ENCODE measurements at places on chromosomes 6 and 20.
A peak's percentile ranks its signal among the peaks of the same experiment; 100 is the strongest.

DNA sequence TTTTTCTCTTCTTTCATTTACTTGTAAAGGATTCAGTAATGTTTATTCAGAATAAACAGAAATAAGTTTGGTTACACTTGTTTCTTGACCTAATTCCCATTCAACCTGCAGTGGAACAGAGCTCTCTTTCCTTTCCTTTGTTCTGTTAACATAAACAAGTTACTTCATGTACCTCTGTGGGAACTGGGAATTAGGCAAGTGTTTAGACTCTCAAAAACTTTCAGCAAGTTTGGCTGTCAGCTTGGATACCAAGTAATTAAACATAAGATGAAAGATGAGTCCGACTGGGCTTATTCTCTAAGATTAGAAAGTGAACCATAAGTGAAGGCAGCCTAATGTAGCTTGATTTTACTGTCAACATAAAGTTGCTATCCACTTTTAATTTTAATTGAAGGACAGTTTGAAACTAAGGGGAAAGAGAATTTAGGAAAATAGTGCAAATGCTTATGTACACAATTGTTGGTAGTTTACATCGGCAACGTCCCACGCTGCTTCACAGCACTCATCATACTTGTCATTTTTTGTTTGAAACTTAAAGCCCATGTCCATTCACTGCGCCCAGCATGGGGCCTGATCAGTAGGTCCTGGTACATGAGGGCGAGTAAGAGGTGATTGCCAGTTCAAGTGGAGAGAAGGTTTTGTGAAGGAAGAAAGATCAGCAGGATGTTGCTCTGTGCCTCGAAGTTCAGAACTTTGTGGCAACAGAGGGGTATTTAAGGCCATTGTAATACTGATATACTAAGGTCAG lies 113.0 kb downstream of the PLEKHG1 start:
- peak; percentile 62 for DNase-seq

DNA sequence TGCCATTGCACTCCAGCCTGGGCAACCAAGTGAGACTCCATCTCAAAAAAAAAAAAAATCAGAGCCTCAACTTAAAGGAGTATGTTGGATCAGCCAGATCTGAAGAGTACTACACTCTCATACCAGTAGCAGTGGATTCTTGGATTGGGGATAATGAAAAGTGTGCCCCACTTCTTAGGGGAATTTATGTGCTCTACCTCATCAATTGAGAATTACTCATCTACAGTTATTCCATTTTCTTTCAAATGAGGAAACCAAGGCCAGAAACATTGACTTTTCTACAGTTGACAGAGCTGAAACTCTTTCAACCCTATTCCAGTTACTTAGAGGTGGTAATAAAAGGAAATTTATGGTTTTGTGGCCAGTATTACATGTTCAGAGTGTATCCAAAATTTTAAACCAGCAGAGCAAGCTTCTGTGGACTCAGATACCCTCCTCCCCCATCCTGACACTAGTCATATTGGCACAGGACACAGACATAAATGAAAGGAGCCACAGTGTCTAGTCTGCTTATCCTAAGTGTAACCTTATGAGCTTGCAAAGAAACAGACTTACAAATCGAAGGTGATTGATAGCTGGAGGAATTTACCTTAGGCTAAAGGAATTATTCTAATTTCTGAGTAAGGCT lies 51.2 kb downstream of the ORC3 start:
- DNase-seq, result no peak

- no peak for DNase-seq
These were observed 93.3 kb downstream of the CDH22 start for GRCh38 chr20:46214824-46215488.

DNA sequence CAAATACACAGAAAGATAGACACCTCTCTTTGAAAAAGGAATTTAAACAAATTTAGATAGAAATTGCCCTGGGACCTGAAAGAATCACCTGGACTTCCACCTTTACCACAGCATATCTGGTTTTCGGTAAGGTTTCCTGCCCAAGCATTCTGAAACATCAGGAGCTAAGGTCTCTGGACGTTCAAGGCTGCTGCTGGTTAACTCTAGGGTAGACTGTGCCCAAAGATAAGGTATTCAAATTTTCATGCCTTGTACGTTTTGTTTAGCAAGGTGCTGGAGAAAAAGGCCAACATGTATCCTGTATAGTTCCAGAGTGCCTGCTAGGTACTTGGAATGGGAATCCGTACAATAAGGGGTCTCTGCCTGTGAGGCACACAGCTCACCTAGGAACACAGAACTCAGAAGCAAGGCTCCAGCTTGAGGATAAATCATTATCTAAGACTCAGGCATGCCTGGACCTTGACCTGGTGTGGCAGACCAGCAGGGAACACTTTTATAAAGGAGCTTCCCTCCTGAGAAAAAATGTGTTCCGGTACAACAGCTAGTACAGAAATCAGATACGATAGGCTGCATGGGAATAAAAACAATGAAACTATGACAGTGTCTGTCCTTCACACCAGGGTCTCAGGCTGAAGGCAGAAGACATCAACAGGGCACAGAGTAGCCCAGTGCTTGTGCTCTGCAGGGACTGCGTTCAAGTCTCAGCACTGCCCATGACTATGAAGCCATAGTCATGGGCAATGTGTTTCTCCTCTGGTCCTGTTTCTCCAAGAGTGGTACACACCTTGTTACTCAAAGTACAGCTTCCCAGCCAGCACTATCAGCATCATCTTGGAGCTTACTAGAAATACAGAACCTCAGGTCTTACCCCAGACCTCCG lies 70.4 kb downstream of the METTL24 start:
- DNase-seq, result no peak

DNA sequence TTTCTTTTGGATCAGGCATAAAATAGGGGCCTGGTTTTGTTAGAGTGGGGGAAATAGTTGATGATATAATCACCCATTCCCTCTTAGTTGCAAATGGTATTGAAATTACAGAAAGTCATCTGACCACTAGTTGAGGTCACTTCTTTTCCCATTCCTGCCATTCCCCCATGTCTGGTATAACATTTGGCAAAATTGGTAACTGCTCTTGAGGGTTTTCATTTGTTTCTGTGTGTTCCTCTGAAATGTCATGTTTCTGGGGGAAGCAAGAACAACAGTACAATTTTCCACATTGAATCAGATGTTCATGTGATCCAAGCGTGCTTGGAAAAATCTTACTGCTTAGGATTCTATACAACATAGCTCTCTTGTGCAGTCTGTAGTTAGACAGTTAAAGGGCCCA lies 7.3 kb downstream of the AIG1 start:
- no peak for DNase-seq

- no peak for DNase-seq
These were observed 40.1 kb upstream of the TMEM181 start for GRCh38 chr6:158519761-158520160.

GRCh38 chr6:65450451-65450850 lies 256.6 kb downstream of the EYS start:
- no peak for DNase-seq

DNA sequence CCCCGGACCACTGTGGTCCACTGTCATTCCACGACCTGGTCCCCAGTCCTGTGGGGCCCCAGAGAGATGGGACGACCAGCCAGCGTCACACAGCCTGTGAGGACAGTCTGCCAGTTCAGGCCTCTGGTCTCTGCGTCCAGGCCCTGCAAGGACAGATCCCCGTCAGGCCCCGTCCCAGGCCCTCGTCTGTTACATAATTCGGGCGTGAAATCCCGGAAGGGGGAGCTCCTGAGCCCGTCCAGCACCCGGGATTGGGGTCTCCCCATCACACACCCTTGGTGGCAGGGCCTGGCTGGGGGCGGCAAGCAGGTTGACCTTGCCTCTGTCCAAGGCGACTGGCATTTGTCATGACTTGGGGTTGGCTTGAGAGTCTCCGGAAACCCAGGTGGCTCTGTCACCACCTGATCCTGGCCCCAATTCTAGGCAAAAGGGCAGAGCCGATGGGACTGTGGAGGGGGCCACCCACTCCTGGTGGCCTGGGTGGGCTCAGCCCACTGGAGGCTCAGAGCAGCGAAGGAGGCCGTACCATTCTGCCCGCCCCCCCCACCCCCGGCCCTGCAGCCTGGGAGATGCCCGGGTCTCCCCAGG lies 73.8 kb upstream of the GATA5 start:
- no peak for DNase-seq

- DNase-seq, result peak; percentile 41
These were observed 43.4 kb downstream of the SLC22A3 start for GRCh38 chr6:160391419-160392116.

DNA sequence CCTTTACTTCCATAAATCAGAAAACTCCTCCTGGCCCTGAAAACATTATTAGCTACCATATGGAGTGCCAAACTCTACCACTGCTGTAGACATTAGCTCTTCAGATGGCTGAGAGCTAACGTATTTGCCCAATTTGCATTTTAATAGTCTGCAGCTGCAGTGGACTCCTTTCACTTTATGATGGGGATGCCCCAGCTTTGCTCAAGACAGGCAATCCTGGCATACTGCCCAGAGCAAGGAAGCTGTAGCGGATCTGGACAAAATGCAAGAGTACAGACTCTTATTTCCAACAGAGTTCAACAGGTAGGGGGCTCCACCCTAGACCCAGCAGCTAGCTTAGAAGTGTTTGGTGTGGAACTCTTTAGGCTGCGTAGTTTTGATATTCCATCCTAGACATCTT lies 246.7 kb downstream of the FOXC1 start:
- no peak for DNase-seq

- DNase-seq, result no peak
These were observed 23.6 kb upstream of the B4GALT5 start for GRCh38 chr20:49737260-49737659.

DNA sequence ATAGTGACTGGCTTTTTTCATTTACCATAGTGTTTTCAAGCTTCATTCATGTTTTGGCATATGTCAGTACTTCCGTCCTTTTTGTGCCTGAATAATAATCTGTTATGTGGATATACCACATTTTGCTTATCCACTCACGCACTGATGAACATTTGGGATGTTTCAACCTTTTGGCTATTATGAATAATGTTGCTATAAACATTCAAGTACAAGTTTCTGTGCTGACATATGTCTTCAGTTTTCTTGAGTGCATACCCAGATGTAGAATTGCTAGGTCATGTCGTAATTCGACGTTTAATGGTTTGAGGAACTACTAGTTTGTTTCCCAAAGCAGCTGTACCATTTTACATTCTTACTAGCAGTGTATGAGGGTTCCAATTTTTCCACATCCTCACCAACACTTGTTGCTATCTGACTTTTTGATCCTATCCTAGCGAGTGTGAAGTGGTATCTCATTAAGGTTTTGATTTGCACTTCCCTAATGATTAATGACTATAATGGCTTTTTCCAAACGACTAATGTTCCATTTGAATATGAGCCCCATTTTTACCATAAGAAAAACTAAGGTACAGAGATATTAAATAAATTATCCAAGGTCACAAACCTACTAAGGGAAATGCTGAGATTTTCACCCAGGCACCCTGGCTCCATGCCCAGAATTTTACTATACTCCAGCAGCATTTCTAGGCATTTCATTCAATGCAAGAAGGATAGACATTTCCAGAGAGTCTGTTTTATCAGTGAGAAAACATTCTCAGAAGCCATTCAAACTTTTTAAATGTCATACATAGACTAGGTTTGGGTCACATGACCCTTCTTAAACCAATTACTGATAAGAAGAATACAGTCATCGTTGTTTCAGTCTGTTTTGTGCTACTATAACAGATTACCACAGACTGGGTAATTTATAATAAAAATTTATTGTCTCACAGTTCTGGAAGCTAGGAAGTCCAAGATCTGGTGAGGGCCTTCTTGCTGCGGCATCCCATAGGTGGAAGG lies 71.1 kb upstream of the RUNX2 start:
- no peak for DNase-seq

DNA sequence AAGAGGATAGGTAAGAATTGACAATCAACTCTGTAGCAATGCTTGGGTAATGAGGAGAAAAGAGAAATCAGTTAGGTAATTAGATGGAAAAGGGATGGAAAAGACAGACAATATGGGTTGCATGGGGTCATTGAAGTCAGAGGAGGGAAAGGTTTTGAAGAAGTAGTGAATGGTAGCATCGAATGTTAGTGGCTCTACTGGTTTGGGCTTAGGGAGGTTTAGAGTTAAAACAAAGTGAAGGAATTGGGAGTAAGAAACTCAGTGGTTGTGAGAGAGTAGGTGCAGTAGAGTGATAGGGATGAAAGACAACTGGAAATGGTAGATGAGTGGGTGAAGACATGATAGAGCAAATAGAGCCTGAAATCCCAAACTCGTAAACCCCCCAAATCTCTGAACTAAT lies 140.1 kb upstream of the ZFP64 start:
- DNase-seq, result no peak

GRCh38 chr20:6708010-6708409 lies 59.5 kb upstream of the BMP2 start:
- peak; percentile 97 for DNase-seq

- no peak for DNase-seq
These were observed 130.5 kb downstream of the CRYBG1 start for GRCh38 chr6:106490974-106491373.

GRCh38 chr6:33297406-33297955 lies 1.3 kb downstream of the RGL2 start:
- DNase-seq, result no peak

DNA sequence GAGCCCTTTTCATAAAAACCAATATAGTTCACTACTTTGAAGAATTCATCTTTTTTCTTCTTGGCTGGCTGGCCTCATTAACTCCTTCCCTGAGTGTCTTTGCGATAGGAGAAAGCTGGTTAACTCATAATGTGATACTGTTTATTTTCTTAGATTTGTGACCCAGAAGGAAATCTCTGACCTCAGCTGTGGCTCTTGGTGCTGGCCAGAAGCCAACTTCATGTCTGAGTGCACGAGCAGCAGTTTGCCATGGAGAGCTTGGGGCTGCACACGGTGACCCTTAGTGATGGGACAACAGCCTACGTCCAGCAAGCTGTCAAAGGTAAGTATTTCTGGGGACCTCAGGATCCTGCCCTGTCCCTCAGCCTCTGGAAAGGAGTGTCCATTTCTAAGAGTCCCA lies 16.7 kb upstream of the DEF6 start:
- DNase-seq, result no peak

DNA sequence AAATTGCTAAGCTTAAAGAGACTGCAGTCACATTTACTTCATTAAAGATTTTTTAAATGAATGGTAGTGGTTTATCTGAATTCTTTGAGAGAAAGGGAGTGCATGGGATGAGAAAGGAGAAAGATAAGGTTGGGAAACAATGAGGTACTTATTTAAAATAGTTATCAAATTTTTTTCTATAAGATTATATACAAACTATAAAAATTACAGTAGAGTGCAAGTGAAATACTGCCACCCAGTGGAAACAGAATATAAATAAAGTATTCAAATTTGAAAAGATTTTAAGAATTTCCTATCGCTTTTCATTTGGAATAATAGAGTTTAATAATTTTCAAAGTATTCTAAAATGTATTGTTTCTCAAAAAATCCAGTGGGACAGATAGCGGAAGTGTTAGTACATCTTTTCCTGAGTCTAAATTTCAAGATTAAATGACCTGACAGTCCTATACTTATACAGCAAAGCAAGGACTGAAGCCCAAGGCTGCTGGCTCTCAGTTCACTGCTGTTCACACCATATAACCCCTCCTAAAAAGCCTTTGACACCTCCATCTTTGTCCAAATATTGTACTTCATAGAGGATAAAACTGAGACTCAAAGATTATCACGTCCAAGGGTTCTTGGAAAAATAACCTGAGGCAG lies 31.1 kb downstream of the EPM2A start:
- peak; percentile 41 for DNase-seq
